ENCODE measurements at places on chromosomes 5 and 9. TPM values are rescaled to one million over a fixed set of nuclear protein-coding genes. Genes with fewer than 3 reads are reported as not detected.

The ICE1 gene
- total RNA-seq, result 17.2 TPM

The TMEM215 gene
- total RNA-seq, result not detected

The DIPK1B gene
- total RNA-seq, result 18.1 TPM

The SLC6A19 gene
- total RNA-seq, result not detected

The KCTD16 gene
- total RNA-seq, result 1.1 TPM

The FOXD1 gene
- total RNA-seq, result 72.4 TPM

The PRDM9 gene
- total RNA-seq, result not detected

The LECT2 gene
- total RNA-seq, result not detected

The FAM151B gene
- 0.16 TPM for total RNA-seq

The PCDHB11 gene
- total RNA-seq, result 0.63 TPM

The ARID3C gene
- 0.51 TPM for total RNA-seq
